ENCODE measurements at places on chromosomes 13 and 19.

GRCh38 chr13:27921961-27922882, 2.4 kb downstream of the PDX1 start:
- no peak for DNase-seq

DNA sequence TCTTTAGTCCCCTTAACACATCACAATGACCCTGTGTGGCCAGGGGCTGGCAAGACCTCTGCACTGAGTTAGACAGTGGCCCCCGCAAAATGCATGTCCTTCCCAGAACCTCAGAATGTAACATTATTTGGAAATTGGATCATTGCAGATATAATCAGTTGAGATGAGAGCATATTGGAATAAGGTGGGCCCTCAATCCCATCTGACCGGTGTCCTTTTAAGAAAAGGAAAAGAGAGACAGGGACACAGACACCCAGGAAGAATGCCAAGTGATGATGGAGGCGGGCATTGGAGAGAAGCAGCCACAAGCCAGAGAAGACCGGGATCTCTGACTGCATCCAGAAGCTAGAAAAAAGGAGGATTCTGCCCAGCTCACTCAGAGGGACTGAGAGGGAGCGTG, 1.8 kb downstream of the FAM187B start:
- DNase-seq, result no peak

DNA sequence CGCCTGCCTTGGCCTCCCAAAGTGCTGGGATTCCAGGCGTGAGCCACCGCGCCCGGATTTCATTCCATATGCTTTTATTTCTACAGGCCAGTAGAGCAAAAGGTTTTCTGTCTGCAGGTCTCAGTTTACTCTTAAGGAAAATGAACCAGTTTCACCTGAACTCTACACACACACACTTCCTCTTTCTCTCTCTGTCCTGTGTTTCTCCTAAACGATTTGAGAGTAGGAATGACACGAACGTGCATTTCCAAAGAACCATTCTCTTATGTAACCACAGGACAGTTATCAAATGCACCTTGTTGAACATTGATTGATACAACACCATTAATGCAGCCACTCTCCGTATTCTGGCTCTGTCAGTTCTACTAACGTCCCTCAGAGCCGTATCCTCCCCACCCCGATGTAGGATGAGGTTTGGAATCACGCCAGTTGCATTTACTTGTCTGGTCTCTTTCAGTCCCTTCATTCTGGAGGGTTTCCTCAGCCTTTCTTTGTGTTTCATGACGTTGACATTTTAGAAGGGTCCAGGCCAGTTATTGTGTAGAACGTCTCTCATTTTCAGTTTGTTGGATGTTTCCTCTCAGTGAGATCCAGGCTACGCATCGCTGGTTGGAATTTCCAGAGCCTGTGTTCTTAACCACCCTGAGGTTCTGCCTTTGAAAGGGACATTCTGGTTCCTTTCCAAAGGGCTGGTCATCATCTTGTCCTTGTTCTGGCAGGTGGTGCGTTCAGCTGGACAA, 36.0 kb downstream of the BICRA start:
- no peak for DNase-seq

DNA sequence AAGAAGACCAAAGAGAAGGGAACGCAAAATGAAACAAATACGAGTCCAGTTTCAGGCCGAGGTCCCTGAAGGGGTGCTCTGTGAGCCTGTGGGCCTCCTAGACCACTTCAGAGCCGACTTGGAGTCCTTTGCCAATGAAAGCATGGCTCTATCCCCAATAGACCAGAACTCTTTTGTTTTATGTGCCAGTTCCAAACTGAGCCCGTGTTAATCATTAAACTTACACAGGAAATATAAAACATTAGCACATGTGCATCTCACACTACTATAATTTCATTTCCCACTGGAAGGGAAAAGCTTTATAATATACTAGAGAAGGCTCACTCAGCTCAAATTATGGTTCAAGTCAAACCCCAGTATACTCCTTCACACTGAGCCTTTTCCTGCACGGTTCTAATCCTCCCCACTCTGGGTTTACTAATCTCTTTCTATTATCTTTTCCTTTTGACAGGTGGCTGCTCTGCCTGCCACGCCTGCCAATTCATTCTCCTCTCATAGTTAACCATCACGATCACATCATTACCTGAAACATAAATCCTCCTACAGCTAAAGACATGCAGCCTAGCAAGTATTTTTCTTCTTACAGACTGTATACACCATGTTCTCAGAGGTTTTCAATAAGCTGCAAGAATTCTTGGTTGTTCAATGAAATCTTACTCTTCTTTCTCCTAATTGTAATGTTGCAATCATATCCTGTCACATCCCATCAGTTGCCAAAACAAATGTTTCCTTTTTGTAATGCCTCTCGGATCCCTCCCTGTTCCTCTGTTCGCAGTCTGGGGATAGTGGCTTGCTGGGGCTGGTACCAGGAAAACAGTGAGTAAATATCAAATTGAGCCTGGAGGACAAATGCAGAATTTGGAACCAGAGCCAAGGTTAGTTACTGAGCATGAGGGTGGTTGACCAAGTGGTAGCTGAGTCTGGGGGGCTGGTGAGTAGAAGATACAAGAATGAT, 18.8 kb upstream of the WASF3 start:
- DNase-seq, result no peak

GRCh38 chr13:78603240-78603957, at the start of gene POU4F1:
POU4F1 (minus strand) TSS chr13:78603552; CDS start chr13:78603326, 226 bp downstream.
- DNase-seq, result no peak

- no peak for DNase-seq
These were observed at the start of gene SLC6A16 for GRCh38 chr19:49324801-49325576. SLC6A16 (minus strand) TSS chr19:49325191; CDS start chr19:49311347, 13,844 bp downstream.

DNA sequence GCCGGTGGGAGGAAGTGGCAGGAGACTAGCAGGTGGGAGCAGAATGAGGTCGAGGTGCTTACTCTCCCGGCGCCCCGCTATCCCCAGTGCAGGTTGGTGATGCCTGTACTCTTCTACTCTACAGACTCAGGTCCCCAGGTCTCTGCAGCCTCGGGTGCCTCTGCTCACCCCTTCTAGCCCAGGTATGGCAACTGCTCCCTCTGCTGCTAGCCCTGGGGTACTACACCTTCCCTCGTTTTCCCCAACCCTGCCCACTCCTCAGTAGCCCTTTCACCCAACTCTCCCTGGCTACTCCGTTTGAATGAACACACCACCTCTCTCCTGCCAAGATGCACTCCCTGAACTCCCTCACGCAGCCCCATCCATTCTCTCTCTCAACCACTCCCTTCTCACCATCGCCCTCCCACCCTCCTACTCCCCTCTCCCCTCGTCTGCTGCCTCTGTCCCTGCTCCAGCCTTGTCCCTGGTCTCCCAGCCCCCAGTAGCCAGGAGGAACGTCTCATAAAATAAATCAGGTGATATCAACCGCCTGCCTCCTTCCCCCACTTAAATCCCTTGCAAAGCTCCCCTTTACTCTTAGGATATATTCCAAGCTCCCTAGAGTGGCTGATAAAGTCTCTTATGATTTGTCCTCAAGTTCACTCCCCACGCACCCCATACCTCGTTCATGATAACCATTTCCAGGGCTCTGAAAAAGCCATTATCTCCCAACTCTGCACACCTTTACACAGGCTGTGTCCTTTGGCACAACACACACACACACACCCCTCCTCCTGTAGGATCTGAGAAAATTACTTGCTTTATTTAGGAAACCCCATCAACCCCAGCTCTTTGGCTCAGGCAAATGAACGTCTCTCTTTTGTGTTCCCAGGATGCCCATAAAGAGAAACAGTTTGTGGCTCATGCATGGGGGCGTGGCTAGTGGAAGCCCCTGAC, 8.2 kb upstream of the MEIS3 start:
- peak; percentile 94 for DNase-seq

DNA sequence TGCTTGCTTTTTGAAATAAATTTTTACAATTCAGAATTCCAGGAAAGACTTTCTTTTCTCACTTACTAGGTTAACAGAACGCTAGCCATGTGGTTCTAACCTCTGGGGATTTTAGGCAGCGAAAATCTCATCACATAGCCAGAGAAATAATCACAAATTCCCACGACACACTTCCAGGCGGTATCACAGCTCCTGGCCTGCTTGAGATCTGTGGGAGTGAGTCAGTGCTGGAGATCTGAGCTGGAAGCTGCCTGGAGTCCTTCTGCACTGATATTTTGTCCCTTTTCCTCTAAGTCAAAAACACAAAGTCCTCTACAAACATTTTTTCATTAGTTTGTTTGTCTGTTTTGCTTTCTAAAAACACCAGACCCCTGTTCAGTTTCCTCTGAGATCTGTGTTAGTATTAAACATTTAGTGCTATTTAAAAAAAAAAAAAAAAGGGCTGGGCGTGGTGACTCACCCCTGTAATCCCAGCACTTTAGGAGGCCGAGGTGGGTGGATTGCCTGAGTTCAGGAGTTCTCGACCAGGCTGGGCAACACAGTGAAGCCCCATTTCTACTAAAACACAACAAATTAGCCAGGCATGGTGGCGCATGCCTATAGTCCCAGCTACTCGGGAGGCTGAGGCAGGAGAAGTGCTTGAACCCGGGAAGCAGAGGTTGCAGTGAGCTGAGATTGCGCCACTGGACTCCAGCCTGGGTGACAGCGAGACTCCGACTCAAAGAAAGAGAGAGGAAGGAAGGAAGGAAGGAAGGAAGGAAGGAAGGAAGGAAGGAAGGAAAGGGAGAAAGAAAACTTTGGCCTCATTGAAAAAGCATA, 12.2 kb upstream of the UBE2L5 start:
- no peak for DNase-seq

DNA sequence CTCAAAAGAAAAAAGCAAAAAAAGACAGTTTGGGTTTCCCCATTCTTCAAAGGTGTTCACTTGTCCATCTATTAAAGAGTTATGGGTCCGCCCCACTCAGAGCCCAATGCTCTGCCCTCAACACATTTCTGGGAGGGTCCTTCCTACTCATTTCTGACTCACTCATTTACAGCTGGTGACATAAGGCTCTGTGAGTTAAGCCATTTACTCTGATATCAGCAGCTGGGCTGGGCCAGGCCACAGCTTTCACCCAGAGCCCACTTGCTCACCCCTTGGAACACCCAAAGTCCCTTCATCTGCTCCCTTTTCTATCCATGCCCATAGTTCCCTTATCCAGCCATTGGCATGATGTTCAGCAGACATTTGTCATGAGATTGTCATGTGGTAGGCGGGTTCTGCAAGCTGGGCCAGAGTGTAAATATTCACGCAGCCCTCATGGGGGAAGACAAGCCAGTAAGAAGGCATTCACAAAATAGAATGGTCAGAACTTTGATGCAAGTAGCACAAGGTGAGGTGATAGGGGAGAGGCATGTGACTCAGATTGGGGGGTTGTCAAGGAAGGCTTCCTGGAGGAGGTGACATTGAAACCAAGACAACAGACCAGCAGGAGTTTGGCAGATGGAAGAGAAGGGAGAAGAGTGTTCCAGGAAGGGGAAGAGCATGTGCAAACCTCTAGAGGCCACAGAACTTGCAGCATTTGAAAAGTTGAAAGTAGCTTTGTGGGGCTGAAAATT, 5.9 kb downstream of the MAST1 start:
- DNase-seq, result no peak

DNA sequence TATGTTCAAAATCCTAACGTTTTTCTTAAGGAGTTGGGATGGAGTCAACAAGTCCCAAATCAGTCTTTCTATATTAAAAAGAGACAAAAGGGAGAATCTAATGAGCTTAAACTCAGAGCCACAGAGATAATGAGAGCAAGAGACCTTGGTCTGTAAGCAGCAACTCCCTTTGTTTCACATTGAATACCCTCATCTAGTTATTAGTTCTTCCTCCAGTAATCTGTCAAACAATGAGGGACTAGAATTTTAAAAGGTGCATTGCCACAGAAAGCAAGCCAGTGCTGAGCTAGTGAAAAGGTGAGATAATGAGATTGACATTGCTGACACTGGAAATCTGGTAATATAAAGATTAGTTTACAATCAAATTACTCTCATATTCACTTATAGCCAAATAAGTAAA, 718.6 kb downstream of the DACH1 start:
- no peak for DNase-seq
